ENCODE measurements at places on chromosomes 7 and 10.
A peak's percentile ranks its signal among the peaks of the same experiment; 100 is the strongest.

DNA sequence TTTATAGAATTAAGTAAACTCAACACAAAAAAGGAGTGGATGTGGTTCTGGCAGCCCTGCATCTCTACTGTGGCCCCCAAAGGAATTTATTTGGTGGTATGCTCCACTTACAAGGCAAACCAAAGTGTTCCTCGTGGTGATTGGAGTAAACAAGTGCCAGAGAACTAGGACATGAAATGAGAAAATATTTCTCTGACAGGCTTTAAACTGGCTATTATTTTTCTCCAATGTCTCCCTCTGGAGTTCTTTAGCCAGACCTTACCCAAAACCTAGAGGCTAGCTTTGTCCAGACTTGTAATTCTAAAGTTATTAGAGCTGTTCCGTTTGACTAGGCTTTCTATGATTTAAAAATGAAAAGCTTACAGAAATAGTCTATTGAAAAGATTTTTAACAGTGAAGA is 990.1 kb downstream of the CNTNAP2 start:
- no peak for DNase-seq

DNA sequence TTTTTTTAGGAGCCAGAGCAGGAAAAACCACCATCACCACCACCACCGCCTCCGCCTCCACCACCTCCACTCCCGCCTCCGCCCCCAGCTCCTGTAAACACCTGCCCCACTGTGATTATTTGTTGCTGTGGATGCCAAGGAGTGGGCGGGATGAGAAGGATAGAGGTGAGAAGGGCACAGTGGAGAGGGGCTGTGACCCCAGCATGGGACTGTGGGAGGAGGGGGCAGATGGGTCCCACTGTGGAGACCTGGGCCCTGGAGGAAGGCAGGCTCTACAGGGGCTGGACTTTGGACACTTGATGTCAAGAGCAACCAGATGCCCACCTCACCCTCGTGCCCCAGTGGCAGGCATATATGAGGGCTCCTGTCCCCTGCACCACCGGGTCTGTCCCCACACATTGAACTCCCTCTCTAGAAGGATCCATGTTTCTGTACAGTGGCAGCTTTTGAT is 24.7 kb downstream of the ANTXRL start:
- DNase-seq: no peak

DNA sequence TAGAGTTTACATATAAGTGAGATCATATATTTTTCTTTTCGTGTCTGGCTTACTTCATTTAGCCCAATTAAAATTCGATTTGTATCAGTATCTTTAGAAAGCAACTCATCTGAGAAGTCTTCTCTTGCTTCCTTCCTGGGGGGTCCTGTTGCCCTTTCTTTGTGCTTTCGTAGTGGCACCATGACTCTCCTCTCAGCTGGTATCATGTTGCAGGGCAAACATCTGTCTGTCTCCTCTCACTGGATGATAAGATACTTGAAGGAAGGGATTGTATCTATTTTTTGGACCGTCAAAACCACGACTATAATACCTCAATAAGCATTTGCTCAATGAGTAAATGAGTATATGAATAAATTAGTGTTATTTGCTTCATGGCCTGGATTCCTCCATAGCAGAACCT is 382.5 kb upstream of the SORCS1 start:
- no peak for DNase-seq

DNA sequence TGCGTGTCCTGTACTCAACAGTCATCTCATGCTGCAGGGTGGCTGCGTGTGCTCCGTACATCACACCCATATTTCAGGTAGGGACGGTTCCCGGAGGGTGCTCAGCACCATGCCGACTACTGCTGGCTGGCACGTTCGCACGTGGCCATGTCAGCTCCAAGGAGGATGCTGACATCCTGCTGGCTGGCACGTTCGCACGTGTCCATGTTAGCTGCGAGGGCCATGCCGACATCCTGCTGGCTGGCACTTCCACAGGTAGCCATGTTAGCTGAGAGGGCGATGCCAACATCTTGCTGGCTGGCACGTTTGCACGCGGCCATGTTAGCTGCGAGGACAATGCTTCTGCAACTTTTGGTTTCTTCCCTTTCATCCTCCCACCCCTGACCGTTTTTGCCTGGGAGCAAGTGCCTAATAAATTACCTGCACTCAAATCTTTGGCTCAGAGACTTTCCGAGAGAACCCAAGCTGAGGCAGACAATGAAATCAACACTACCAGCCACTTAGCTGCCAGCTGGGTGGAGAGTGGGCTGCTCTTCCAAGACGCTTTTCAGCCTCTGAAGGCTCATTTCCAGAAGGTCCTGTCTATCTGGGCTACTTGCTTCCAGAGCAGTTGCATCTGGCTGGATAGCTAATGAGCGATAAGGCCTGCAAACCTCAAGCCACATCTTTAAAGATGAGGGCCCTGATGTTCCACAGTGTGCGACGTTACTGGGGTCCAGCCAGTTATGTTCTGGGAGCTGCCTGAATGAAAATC is 104.6 kb downstream of the WDR37 start:
- peak; percentile 19 for DNase-seq

DNA sequence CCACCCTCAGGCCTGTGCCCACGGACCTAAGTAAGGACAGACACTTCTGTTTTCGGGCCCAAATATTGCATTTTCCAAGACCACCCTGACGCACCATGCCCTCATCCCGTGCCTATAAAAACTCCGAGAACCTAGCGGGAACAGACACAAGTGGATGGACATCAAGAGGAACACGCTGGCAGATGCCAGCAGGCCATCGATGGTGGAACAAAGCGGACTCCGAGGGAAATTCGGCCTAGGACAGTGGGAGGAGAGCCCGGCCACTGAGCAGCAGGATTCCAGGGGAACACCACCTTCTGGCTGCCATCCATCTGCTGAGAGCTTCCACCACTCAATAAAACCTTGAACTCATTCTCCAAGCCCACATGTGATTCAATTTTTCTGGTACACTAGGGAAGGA is 243.6 kb upstream of the ZWINT start:
- no peak for DNase-seq

- no peak for DNase-seq
Measured at GRCh38 chr10:22647244-22647643, 67.1 kb downstream of the PIP4K2A start.

- no peak for DNase-seq
Measured at GRCh38 chr10:110113670-110114337, 93.6 kb upstream of the MXI1 start.

GRCh38 chr10:7519351-7519750 is 108.5 kb upstream of the SFMBT2 start:
- DNase-seq: no peak

DNA sequence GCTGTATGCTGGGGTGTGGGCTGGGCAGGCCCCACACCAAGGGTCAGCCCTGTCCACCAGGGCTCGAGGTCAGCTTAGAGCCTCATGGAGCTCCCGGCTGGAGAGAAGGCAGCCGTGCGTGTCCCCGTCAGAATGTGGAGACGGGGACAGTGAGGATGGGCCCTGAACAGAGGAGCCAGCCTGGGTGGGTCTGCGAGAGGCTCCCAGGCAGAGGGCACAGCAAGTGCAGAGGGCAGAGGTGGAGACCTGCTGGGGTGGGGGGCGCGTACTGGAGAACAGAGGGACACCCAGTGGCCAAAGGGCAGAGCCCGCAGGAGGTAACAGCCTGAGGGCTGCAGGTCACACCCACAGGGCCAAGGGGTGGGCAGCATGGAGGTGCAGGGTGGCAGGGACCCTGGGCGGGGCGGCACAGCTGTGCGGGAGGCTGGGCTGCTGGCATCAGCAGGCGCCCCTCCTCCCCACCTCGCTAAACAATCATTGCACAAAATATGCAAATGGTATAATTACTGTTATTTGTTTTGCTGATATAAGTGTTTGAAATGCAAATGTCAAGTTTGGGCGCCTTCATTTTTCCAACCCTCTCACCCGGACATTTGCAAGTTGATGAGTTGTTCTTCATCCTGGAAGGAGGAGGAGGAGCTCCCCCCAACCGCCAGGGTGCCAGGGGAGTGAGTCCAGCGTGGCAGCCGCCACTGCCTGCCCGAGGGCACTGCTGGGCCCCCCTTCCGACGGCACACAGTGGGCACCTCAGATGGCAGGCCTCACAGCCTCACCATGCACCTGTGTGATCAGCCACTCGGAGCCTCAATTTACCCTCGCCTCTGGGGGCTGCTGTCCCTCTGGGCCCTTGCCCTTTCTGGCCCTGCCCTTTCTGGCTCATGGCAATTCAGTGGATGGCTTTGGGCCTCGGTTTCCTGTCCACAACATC is 35.0 kb downstream of the ELFN1 start:
- DNase-seq: no peak

- DNase-seq: no peak
Measured at GRCh38 chr10:34247560-34247959, 567.5 kb downstream of the PARD3 start.

DNA sequence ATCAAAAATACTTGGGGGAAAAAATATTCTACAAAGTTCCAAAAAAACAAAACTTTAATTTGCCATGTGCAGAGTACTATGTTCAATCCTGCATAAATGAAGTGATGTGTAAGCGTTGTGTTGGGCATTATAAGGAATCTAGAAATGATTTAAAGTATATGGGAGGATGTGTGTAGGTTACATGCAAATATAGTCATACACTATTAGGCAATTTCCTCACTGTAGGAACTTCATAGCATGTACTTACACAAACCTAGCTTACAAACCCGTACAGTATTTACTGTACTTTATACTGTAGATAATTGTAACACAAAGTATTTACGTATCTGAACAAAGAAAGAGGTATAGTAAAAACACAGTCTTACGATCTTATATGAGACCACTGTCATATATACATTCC is 72.3 kb downstream of the NRBF2 start:
- DNase-seq: no peak

DNA sequence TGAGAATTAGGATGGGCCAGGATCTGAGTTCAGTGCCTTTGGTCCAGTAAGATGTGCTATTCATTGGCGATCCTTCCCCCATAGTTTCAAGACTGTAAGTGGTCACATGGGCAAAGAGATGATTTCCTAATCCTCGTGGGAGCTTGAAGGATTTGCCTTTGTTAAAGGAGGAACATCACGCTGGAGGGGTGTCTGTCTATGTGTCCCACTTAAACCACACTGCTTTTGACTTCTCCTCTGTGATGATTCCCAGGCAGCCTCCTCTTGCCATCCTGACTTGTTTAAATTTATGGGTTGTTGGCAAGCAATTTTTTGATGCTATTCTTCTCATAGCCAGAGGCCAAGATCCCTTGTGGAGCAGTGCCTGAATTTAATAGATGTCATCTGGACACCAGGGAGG is 154.0 kb downstream of the TCF7L2 start:
- no peak for DNase-seq

GRCh38 chr7:24501009-24501408 is 72.2 kb upstream of the PALS2 start:
- DNase-seq: no peak

DNA sequence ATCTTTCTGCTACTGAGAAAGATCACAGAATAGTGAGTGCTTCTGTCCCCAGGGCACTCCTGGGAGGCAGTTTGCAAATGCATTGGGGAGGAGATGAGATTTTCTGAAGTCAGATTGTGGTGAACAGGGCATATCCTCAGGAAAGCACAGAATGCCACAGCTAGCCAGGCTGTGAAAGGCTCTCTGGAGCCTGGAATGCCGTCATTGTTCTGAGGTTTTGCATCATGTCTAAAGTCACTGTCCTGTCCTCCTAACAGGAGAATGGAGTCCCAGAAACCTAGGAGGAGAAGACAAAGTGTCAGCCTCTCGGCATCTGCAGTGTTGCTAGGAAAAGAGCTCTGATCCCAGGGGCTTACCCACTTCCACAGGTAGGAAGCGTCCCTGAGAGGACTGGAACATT is 69.2 kb upstream of the IGFBP3 start:
- no peak for DNase-seq

DNA sequence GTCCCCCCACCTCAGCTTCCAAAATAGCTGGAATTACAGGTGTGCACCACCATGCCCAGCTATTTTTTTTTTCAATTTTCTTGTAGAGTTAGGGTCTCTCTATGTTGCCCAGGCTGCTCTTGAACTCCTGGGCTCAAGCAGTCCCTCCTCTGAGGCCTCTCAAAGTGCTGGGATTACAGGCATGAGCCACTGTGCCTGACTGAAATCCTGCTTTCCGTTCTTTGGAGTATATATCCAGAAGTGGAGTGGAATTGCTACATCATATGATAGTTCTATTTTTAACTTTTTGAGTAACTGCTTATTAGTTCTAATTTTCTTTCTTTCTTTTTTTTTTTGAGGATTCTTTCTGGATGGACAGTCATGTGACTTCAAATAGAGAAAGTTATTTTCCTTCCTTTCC is 62.9 kb upstream of the ZMIZ2 start:
- no peak for DNase-seq

DNA sequence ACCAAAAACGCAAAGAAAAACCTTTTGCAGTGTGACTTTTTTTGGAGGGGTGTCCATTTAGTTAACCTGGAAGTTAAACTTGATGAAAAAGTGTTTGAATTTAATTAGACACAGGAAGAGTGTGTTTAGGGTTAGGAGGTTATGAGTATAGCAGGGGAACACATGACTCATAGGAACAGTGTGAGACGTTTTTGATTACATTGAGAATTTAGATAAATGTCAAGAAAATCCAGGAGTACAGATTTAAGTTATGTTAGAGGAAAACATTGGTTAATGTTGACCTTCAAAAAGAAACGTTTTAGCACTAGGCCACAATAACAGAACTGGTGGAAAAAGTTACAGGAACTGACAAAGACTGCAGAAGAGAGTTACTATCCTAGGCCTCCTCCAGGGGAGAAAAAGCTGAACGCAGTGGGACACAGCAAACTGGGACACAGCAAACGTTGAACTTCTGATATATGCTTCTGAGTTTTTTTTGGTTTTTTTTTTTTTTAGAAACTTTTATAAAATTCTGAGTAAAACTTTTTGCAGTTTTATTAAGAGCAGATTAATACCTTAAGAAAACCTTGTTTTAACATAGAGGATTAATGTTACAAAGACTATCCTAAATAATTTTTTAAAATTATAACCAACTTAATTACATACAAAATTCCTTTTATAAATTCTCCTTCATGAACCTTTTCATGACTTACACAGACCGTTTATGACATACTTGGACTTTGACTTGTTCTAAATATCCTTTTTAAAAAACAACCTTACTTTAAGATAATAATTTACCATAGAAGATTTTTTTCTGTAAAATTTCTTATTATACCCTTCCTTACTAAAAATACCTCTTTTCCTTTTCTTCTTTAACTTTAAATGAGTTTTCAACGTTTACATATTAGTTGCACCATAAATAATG is 22.2 kb downstream of the LANCL2 start:
- DNase-seq: no peak

- DNase-seq: peak; percentile 45
Measured at GRCh38 chr10:110226926-110227641, 19.7 kb downstream of the MXI1 start.

All from mesothelial cell of epicardium (in vitro differentiated cells).